Tibial nerve (tissue), 4 donors: ENCODE measurements at places on chromosomes 2 and 18. TPM values are rescaled to one million over a fixed set of nuclear protein-coding genes. Genes with fewer than 3 reads are reported as not detected.

HS1BP3 gene
- 24.5 TPM for total RNA-seq

FOXD4L1 gene
- total RNA-seq = not detected

SYT4 gene
- total RNA-seq = not detected

CABLES1 gene
- 18.4 TPM for total RNA-seq

CD8B2 gene
- total RNA-seq = not detected
